ENCODE measurements at places on chromosomes 11 and 22.

GRCh38 chr11:4611986-4612385 is 4.0 kb upstream of the TRIM68 start:
- no peak for DNase-seq

- no peak for DNase-seq
These were observed 133.7 kb upstream of the NARS2 start for GRCh38 chr11:78708388-78708787.

DNA sequence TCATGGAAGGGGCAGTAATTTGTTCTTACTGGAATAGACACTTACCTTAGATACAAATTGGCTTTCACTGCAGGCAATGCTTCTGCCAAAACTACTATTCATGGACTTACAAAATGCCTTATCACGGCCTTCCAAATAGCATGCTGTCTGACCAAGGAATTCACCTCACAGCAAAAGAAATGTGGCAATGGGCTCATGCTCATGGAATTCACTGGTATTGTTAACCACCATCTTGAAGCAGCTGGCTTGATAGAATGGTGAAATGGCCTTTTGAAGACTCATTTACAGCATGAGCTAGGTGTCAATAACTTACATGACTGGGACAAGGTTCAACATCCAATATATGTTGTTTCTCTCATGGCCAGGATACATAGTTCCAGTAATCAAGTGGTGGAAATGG is 21.9 kb downstream of the OR5B21 start:
- DNase-seq: no peak

DNA sequence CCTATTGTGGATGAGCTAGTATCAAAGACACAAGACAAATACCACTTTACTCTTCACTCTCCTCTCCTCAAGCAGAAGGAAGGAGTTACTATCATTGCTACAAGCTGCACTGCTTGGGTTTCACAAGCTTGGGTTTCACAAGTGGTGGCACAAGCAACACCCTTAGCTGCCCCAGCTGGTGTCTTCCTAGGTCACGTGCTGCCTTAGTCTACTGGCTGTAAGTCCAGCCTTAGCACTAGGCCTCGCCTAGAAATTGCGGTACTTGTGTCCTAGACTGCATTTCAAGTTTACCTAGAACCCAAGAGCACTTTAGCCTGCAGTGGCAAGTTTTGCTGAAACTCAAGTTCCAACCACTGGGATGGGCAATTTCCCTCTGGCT is 86.6 kb downstream of the EHF start:
- DNase-seq: no peak

- no peak for DNase-seq
These were observed 56.5 kb upstream of the NAV2 start for GRCh38 chr11:19656140-19656541.

GRCh38 chr11:78417175-78417887 is at the start of gene GAB2:
Gene GAB2 (minus strand): TSS chr11:78417820. CDS start chr11:78417720, 100 bp downstream.
- DNase-seq: no peak

- DNase-seq: no peak
These were observed 51.8 kb downstream of the ARFGAP3 start for GRCh38 chr22:42805016-42805997.

- peak; percentile 34 for DNase-seq
These were observed 548.0 kb upstream of the LUZP2 start for GRCh38 chr11:23948851-23949250.

GRCh38 chr11:79025622-79026021 is 415.2 kb downstream of the TENM4 start:
- no peak for DNase-seq

- no peak for DNase-seq
These were observed 20.5 kb upstream of the GRIA4 start for GRCh38 chr11:105589346-105589745.

- DNase-seq: no peak
These were observed 31.2 kb downstream of the KCNJ4 start for GRCh38 chr22:38423512-38424503.

GRCh38 chr11:102177974-102178631 is 67.9 kb downstream of the YAP1 start:
- no peak for DNase-seq

DNA sequence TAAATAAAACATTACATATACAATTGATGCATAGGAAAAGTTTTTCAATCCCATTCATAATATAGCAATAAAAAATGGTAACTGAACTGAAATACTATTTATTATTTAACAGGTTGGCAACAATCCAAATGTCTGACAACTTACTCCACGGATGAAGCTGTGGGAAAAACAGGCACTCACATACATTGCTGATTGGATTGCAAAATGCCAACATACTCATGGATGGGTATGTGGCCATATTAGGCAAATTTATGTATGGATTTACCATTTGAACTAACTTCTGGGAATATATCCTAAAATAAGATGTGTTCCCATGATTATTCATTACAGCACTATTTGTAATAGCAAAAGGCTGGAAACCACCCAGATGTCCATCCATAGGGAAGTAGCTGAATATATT is 3.2 kb upstream of the BIRC2 start:
- no peak for DNase-seq

GRCh38 chr11:86171627-86172026 is 72.9 kb upstream of the EED start:
- DNase-seq: no peak

GRCh38 chr11:121656328-121657090 is 203.7 kb upstream of the SORL1-AS1 start:
- no peak for DNase-seq

- no peak for DNase-seq
These were observed 112.9 kb downstream of the SLC36A4 start for GRCh38 chr11:93084727-93085505.

DNA sequence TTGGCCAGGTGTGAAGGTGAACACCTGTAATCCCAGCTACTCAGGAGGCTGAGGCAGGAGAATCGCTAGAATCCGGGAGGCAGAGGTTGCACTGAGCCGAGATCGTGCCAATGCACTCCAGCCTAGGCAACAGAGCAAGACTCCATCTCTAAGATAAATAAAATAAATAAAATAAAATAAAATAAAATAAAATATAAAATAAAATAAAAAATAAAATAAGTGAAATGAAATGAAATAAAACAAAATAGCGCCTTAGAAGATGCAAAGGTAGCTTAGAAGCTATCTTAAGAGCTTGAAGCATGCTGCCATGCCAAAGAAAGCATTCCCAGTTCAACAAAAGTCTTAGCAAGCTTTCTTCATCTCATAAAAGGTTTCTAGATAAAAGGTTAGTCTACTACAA is 6.9 kb upstream of the APOBEC3C start:
- DNase-seq: no peak

- DNase-seq: peak; percentile 86
These were observed 5.8 kb upstream of the MIEF1 start for GRCh38 chr22:39496131-39496838.

Data from OCI-M1 (cell line).